ENCODE measurements at places on chromosomes 5 and 9.

- DNase-seq, result no peak
Measured at GRCh38 chr9:86168256-86168655, 68.9 kb upstream of the GOLM1 start.

- DNase-seq, result no peak
Measured at GRCh38 chr5:180116077-180116999, 44.8 kb upstream of the RNF130 start.

GRCh38 chr9:19967216-19967887, 178.5 kb upstream of the SLC24A2 start:
- no peak for DNase-seq

DNA sequence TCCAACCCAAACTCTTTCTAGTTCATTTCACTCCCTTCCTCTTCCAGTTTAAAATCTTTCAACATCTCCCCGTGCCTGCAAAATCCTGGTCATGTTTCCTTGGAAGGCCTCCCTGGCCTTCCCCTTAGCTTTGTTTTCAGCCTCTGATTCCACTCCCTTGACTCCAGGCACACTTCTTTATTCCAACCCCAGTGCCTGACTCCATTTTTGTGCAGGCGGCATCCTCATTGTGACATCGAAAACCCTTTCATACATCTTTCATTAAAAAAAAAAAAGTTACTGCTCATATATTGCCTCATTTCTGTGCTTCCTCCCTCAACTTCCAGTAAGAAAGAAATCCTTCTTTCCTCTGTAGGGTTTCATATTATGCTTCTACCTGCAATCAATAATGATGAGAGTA, 7.1 kb upstream of the TNFSF8 start:
- DNase-seq, result no peak

- DNase-seq, result no peak
Measured at GRCh38 chr5:100576217-100576751, 41.1 kb downstream of the FAM174A start.

- no peak for DNase-seq
Measured at GRCh38 chr5:102890133-102890532, 135.0 kb downstream of the PAM start.

DNA sequence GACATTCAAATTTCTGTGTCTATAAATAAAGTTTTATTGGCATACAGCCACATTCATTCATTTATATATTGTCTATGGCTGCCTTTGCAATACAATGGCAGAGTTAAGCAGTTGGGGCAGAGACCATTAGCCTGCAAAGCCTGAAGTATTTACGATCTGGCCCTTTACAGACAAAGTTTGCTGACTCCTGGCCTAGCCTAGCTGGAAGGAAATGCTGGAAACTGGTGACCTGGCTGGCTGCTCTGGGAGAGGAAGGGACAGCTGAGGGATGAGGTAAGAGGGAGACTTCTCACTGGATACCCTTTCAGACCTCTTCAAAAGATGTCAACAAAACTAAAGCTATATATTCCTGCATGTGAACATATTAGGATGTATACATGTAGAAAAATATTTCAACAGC, 66.0 kb upstream of the PPARGC1B start:
- DNase-seq, result no peak

Data from stimulated activated CD4-positive, alpha-beta T cell treated with anti-CD3 and anti-CD28 coated beads, Interleukin-1b, Interleukin-23, amount 100 ng/mL, for 24 hours (primary cell).